CD4-positive, alpha-beta T cell treated with Interleukin-6 for 4 hours (primary cell): ENCODE measurements at places on chromosomes 3 and 15.

- no peak for DNase-seq
Observed at GRCh38 chr15:83306561-83306960, 22.1 kb upstream of the BNC1 start.

- DNase-seq, result no peak
Observed at GRCh38 chr15:92870010-92870591, 30.0 kb upstream of the CHD2 start.

GRCh38 chr3:193998123-193998448, 137.9 kb upstream of the HES1 start:
- no peak for DNase-seq

DNA sequence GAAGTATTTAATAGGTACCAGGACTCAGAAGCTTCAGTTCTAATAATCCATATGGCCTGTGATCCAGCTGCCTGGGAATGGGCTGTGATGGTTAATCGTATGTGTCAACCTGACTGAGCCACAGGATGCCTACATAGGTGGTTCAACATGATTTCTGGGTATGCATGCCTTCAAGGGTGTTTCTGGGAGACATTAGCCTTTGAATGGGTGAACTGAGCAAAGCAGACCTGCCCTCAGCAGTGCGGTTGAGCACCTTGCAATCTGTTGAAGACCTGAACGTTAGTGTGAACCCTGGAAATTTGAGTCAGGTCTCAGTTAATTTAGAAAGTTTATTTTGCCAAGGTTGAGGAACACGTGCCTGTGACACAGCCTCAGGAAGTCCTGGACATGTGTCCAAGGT, 22.8 kb upstream of the TKT start:
- no peak for DNase-seq

DNA sequence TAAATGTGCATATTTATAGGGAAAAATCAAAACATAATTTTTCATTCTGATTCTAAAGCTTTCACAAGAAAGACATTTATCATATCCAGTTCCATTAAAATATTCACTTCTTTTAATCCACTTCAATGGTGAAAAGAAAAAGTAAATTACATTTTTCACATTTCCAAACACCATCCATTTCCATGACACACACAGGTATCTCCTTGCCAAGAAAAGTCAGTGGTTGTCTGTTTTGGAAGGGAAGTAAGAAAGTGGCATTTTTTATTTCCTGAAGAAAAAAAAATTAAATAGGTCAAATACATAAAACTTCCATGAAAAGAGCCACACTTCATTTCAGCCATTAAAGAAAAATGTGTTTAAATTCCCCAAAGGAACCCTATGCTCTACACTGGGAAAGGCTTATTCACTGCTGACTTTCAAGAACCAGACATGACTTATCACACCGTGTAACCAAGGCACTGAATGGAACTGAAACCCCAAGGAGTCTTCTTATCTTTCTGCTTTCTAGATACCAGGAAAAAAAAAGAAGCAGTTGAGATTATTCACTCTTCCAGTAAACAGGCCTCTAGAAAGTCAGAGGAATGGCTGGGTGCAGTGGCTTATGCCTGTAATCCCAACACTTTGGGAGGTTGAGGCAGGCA, 44.5 kb downstream of the OSBPL10 start:
- DNase-seq, result no peak

- DNase-seq, result no peak
Observed at GRCh38 chr15:52124270-52124880, 11.8 kb upstream of the BCL2L10 start.

GRCh38 chr3:38210141-38210757, 44.9 kb downstream of the OXSR1 start:
- no peak for DNase-seq

GRCh38 chr3:151169262-151169947, 33.6 kb downstream of the GPR171 start:
- no peak for DNase-seq

DNA sequence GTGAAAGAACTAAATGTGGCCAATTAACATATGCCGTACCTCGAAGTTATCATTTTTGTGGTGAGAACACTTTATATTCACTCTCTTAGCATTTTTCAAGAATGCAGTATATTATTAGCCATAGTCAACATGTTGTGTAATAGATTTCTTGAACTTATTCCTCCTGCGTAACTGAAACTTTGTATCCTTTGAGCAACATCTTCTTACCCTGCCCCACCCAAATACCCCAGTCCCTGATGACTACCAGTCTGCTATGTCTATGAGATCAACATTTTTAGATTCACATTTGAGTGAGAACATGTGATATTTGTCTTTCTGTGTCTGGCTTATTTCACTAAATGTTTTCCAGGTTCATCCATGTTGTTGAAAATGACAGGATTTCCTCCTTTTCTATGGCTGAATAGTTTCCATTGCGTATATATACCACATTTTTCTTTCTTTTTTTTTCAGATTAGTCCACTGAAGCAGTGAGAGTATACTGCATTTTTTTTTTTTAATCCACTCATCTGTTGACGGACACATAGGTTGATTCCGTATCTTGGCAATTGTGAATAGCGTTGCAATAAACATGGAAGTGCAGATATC, 12.7 kb upstream of the KBTBD8 start:
- DNase-seq, result no peak

GRCh38 chr15:85943791-85944190, 135.9 kb upstream of the AGBL1 start:
- DNase-seq, result no peak

DNA sequence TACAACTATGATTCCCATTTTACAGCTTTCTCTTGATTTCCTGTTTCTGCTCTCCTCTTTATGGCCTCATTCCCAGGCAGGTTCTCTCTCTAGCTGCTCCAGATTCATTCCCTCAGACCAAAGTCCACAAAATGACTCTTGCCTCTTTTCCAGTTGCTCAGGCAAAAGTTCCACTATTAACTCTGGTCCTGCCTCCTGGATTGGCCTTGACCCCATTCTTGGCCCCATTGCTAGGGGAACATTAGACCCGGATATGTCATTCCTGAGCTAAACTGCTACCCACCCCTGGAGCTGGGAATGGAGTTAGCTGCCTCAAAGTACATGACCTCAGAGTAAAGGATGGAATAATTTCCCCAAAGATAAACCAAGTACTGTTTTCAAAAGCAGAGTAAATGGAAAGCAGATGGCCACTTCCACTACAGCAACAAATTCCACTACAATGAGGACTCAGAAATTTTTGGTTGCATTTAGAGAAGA, 73.0 kb upstream of the GAP43 start:
- no peak for DNase-seq

GRCh38 chr3:186997473-186997939, 67.2 kb downstream of the ST6GAL1 start:
- no peak for DNase-seq

DNA sequence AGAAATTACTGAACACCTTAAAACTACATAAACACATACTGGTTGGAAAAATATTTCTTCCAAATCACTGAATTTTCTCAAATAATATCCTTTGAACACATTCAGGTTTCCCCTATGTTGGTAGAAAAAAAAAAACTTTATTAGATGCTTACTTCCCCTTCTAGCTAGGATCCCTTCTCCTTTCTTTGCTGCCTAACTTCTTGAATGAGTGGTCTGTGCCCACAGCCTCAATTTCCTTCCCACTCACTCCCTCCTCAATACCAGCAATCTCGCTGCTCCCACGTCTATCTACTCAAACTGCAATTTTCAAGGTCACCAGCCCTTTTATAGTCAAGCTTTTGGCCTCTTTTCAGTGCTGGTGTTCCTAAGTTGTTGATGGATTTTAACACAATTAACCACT, 8.3 kb downstream of the CD200R1 start:
- DNase-seq, result no peak

- no peak for DNase-seq
Observed at GRCh38 chr15:28093752-28094535, 5.2 kb downstream of the OCA2 start.

DNA sequence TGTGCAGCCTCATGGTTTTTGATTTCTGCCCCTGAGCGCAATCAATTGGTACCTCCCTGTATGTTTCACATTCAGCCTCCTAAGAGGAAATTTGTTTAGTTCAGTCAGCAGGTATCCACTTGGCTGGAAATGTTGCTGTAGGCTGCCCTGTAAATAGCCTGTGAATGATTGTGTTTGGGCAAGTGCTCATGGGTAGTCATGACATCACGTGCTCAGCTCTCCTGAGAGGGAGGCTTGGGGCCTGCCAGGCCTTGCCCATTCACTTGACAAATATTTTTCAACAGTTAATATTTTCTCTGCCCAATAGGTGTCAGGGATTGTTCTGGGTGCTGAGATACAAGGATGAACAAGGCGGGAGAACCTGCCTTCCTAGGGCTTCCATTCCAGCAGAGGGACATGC, 13.3 kb downstream of the HRH1 start:
- no peak for DNase-seq

GRCh38 chr3:94115482-94115881, 52.6 kb downstream of the NSUN3 start:
- no peak for DNase-seq

- DNase-seq, result no peak
Observed at GRCh38 chr3:177402533-177402932, 205.3 kb upstream of the TBL1XR1 start.

- no peak for DNase-seq
Observed at GRCh38 chr3:42353631-42354030, 56.8 kb downstream of the LYZL4 start.

DNA sequence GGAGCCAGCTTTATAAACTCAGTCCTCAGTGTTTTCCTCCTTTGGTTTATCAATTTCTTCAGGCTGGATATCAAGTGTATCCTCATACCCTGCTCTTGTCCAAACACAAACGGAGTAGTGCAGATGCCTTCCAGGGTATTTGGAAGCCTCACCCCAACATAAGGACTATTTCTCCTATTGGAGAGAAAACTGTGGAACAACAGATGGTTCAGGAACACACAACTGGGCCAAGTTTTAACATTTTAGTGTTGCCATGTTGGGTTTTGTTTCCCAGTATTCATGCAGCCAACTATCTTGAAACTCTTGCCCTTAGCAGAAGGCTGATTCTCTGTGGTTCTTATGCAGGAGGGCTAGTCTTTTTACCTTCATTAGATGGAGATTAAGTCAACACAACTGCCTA, 398.1 kb downstream of the GABRB3 start:
- DNase-seq, result no peak

- no peak for DNase-seq
Observed at GRCh38 chr3:41224120-41224806, 25.0 kb downstream of the CTNNB1 start.

GRCh38 chr15:70829371-70830166, 24.4 kb downstream of the LARP6 start:
- no peak for DNase-seq

DNA sequence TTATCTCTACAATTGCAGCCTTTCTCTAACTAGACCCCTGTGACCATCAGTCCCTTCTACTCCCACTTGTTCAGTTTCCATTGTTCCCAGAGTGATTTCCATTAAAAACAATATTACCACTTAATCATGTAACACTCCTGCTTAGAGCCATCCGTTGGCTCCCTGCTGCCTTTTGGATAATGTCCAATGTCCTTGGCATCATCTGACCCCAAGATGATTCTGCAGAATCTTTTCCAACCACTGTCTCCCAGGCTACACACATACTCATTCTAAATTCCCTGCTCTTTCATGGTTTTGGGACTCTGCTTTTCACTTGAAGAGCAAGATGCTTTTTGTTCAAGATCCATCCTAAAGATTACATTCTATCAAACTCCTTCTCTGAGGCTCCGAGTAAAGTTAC, 7.1 kb downstream of the KCNH8 start:
- no peak for DNase-seq

DNA sequence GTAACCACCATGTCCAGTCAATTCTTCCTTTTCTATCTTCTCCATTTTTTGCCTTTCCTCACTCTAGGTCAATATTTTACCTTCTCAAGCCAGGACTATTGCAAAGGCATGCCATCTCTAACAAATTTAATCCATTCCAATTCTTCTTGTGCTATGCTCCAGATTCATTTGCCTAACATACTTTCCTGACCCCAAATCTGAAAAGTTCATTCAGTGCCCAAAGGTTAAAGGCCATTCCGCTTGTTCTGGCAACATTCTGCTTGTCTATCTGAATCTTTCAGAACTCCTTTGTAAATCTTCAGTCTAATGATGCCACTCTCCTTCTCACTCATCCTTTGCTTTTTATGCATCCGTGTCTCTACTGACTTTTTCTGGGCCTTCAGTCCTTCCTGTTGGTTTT, 15.6 kb downstream of the THAP10 start:
- DNase-seq, result no peak

GRCh38 chr3:37943631-37944314, 46.8 kb upstream of the VILL start:
- no peak for DNase-seq

DNA sequence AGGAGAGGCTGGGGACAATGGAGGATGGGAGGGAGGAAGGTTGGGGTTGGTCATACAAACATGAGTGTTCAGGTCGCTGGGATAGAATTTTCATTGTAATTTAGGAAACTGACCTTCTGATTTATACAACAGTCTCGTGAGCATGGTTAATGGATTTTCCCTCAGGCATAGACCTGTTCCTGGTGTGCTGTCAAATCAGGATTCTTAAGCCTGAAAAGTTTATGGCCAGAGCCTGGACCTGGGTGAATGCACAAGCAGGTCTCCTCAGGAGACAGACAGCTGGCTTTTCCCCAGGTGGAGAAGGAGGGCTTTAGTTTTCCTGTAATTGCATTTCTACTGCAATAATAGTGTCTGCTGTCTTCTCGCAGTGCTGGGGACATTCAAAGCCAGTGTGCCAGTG, 338.0 kb downstream of the SHQ1 start:
- DNase-seq, result no peak

GRCh38 chr3:45682311-45682710, 6.9 kb upstream of the SACM1L start:
- no peak for DNase-seq

DNA sequence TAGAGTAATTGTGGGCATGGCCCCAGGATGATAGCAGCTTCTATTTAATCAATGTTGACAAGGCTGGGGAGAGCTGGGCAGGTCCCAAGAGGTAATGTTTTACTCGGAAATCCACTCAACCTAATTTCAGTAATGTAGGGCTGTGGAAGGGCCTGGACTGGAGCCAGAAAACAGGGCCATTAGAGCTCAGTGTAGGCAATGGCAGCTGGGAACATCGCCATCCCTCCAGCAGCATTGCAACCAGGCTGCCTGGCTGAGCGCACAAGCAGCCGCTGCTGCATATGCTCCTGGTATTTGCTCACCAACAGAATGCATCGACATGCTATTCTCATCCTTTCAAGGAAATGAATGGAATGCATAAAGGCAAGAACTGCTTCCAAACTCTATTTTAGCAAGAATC, 90.0 kb downstream of the GAP43 start:
- no peak for DNase-seq

DNA sequence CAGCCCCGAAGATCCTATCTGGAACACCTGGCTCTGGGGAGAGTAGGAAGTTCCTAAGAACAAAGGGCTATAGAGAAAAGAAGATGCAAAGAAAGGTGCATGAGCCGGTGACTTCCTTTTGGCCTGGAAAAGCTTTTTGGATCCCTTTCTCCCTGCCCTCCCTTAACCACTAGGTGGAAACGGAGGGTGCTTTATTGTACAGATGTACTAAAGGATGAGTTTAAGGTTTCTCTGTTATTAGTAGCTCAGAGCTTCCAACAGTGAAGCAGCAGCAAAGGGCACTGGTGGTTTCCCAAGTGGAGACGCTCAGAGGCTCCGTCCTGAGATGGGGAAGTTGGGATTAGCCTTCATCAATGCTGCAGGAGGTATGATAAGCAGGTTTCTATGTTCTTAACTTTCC, 5.9 kb upstream of the ADGRG7 start:
- no peak for DNase-seq

- no peak for DNase-seq
Observed at GRCh38 chr3:185153861-185154629, 1.2 kb upstream of the C3orf70 start.
